ENCODE measurements at places on chromosomes 2 and 18. TPM values are rescaled to one million over a fixed set of nuclear protein-coding genes. Genes with fewer than 3 reads are reported as not detected.

- no peak overlapping the region for H3K27ac ChIP-seq
- H3K36me3 ChIP-seq, result no peaks in the 10 kb centered on the region
- H3K4me3 ChIP-seq, result no peak overlapping the region
- no peaks in the 10 kb centered on the region for H3K27me3 ChIP-seq
- H3K4me1 ChIP-seq, result no peaks in the 10 kb centered on the region
- no peak for DNase-seq
Observed at GRCh38 chr2:31729442-31730092, 148.8 kb upstream of the SRD5A2 start.

DNA sequence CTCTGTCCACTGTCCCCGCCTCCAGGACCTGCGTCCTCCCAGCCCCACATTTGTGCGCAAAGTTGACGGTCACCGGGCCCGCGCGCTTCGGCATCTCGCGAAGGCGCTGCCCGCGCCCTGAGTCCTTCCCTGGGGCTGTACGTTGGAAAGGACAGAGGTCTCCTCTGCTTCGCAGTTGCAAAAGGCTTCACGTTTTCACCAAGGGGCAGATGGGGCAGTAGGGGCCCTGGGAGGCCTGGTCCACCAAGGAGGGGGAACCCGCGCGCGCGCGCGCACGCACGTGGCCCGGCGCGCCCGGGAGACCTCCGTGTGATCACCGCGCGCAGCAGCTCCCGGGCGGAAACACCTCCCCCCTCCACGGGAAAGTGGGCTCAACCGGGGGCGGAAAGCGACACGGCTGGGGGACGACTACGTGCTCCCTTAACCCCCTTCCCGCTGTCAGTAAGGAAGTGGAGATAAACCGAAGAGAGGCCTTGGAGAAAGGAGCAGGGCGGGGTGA lies 21.9 kb downstream of the TEX44 start:
- no peak for DNase-seq
- no peaks in the 10 kb centered on the region for H3K36me3 ChIP-seq
- no peaks in the 10 kb centered on the region for H3K27me3 ChIP-seq
- H3K4me1 ChIP-seq, result peaks cover 9% of the 10 kb centered on the region
- peak overlapping the region; percentile 95 for H3K27ac ChIP-seq

The SKA1 gene
- 2.7 TPM for total RNA-seq

DNA sequence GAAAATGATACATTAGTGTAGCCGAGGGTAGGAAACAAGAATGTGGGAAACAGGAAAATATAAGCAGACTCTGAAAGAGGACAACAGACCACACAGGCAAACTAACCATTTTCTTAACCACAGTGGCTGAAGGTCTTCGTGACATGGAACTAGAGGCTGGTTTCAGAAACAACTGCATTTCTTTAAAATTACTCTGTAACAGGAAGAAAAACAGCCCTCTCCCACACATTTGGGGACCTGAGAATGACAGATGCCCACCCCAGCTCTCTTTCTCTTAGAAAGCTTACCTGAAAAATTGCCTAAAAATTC lies 13.8 kb upstream of the SLC25A52 start:
- no peaks in the 10 kb centered on the region for H3K4me1 ChIP-seq
- no peaks in the 10 kb centered on the region for H3K27me3 ChIP-seq
- no peaks in the 10 kb centered on the region for H3K36me3 ChIP-seq
- DNase-seq, result no peak
- H3K27ac ChIP-seq, result no peak overlapping the region

DNA sequence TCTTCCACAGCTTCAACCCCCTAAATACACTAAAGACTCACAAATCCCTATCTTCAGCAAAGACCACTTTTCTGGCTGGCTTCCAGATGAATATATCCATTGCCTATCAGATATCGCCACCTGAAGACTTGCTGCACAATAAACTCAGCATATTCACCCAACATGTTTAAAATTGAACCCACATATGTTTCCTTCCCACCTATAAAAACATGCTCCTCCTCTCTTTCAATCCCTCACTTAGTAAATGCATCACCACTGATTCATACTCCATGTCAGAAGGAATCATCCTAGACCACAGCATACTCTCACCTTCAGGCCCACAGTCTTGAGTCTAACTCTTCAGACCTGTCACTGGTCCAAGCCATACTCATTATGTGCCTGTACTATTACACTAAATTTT lies 5.3 kb downstream of the SPC25 start:
- no peak overlapping the region for H3K4me3 ChIP-seq
- no peak for DNase-seq
- no peaks in the 10 kb centered on the region for H3K27me3 ChIP-seq
- no peaks in the 10 kb centered on the region for H3K36me3 ChIP-seq
- H3K4me1 ChIP-seq, result no peaks in the 10 kb centered on the region

DNA sequence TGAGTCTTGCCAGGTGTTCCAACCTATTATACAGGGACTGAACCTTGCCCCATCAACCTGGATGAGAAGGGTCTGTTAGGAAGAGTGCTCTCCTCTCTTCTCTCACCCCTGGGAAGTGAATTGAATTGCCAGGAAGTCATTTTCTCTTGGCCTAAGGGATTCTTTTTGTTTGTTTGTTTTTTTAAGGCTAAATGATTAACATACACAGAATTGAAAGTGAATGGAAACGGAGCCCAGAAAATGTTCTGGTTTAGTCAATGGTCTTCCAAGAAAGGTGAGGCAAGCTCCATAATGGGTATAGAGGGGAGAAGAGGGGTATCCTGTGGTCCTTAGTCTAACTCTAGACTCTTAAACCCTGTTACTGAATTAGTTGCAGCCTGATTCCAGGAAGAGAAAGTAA lies 189.1 kb downstream of the FSHR start:
- H3K27ac ChIP-seq, result no peak overlapping the region
- H3K4me3 ChIP-seq, result no peak overlapping the region
- no peaks in the 10 kb centered on the region for H3K27me3 ChIP-seq
- no peaks in the 10 kb centered on the region for H3K36me3 ChIP-seq

DNA sequence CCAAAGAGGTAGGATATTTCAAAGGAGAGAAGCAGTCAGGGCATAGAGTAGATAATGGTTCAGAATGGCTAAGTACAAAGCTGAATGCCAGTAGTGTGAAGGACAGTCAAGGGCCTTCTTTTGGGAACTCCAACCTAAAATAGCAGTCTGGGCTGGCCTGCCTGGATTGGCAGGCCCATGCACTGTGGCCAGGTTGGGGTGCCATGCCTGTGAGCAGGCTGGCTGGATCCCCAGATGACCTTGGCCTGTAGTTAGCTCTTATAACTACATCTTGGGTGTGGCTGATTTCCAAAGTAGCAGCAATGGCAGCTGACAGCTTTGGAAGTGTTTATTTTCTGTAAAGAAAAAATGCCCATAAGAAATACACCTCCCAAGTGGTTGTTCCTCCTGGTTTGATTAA lies 51.5 kb upstream of the ITGB6 start:
- H3K36me3 ChIP-seq, result no peaks in the 10 kb centered on the region
- DNase-seq, result no peak
- H3K4me3 ChIP-seq, result no peak overlapping the region

- no peak overlapping the region for H3K4me3 ChIP-seq
- no peak overlapping the region for H3K27ac ChIP-seq
- no peaks in the 10 kb centered on the region for H3K27me3 ChIP-seq
- peak; percentile 20 for DNase-seq
- no peaks in the 10 kb centered on the region for H3K4me1 ChIP-seq
- no peaks in the 10 kb centered on the region for H3K36me3 ChIP-seq
Observed at GRCh38 chr2:182763311-182763912, 47.4 kb downstream of the DNAJC10 start.
